ENCODE measurements at places on chromosomes 13 and 19.

DNA sequence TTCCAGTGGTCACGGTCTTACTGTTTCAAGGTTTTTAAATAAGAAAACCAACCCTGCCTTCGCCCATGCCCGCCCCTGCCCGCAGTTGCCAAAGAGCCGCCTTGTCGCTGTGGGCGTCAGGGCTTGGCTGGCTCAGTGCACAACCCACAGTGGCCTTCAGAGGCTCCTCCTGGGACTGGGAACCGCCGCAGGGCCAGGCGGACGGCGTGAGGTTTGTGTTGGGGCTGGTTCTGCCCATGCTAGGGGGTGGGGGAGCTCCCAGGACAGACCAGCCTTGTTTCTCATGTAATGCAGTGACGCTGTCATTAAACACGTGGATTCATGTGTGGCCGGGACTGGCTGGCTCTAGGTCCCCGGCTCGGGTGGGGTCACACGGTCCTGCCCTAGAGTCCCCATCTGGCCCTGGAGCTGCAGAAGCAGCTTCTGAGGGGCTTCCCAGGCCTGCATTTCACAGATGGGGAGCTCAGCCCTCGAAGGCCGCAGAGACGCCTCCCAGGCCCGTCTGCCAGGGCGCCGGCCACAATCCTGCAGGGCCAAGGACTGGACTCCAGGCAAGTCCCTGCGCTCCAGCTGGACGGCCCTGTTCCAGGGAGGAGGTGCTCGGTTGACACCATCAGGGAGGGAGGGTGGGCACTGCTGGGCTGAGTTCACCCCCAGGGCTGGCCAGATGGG lies 2.4 kb upstream of the TEKTIP1 start:
- DNase-seq, result no peak

DNA sequence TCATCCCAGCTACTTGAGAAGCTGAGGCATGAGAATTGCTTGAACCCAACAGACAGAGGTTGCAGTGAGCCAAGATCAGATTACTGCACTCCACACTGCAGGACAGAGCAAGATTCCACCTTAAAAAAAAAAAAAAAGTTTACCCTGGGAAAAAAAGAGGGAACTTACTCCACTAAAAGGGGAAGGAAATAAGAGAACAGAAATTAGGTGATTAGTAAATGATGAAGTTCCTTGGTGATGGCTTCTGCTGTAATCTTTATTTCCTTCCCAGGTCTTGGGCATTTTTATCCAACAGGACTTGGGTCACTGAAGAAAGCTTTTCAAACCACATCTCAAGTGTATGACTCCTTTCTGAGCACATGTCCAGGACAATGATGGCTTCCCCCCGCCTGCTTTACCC lies 9.3 kb downstream of the ZNF780A start:
- DNase-seq, result no peak

GRCh38 chr19:2251106-2252054 lies 2.3 kb downstream of the AMH start:
- no peak for DNase-seq

DNA sequence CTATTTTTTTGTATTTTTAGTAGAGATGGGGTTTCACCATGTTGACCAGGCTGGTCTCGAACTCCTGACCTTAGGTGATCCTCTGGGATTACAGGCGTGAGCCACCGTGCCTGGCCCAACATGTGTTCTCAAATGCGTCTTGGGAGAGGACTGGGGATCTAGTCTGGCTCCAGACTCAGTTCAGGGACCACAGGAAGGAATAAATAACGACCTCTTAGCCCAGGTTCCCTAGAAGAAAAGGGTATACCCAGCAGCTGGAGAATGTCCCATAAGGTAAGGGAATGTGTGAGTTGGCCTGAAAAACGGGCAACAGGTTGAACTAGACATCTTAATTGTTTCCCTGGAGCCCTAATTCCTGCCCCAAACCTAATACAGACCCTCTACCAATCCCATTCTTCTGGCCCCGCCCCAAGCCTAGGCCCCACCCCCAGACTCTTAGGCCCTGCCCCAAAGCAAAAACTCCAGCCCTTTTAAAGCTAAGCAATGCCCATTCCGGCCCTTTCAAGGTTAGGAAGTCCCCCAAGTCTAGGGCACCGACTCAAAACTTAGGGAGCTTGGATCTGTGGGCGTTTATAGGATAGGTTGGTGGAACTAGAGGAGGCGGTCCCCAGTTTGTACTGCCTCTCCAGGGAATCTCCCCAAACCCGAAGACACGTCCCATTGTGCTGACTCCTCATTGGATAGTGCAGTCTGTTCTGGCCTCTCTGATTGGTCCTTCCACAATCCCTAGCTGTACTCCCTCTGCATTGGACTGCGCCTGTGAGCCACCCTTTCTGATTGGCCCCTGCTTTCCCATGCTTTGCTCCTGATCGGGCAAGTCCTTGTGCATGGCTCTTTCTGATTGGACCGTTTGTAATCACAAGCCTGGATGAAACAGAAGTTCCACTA lies 5.4 kb upstream of the LRFN1 start:
- DNase-seq, result no peak

GRCh38 chr19:10104665-10105508 lies 1.3 kb upstream of the PPAN start:
- no peak for DNase-seq

- no peak for DNase-seq
Measured at GRCh38 chr13:111916201-111916600, 150.7 kb upstream of the SOX1 start.

- no peak for DNase-seq
Measured at GRCh38 chr19:10404888-10405820, 1.8 kb upstream of the CDC37 start.

GRCh38 chr19:35739275-35740107 lies 2.8 kb downstream of the IGFLR1 start:
- DNase-seq, result no peak

DNA sequence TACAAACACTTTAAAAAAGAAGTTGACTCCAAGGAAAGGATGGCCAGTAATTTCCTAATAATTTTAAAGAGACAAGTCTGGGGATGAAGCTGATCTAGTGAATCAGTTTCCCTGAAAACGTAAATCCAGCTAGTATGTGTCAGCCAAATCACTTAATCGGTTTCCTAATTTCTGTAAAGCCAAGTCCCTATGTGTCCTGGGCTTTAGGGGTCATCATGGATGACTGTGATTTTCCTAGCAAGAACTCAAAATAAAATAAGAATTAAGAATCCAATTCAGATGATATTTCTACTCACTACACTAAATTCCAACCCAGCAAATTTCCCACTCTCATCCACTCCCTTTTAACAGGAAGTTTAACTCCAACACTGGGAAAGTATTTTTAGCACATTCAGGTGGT lies 35.9 kb downstream of the ELF1 start:
- DNase-seq, result no peak

- no peak for DNase-seq
Measured at GRCh38 chr13:20160306-20161274, at the start of gene GJA3. Gene GJA3 (minus strand): TSS chr13:20161052. CDS start chr13:20143288, 17,764 bp downstream.

GRCh38 chr13:60646620-60647019 lies 249.6 kb downstream of the TDRD3 start:
- no peak for DNase-seq

DNA sequence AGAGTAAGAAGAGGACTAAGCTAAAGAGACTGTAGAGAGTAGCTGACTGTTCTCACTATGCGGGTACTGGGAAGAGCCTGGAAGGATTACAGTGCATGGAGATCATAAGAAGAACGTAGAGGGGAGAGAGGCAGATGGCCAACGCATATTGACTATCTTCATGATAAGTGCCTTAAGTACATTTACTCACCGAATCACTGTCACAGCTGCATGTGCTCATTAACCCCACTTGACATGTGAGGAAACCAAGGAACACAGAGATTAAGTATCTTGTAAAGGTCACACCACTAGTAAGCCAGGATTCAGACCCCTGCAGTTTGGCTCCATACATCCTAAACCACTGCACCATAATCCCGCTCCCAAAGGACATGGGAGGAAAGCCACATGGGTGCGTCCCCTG lies 34.1 kb downstream of the SMAD9 start:
- no peak for DNase-seq

Measured in GOT3 (cell line).